ENCODE measurements at places on chromosomes 6 and 20. TPM values are rescaled to one million over a fixed set of nuclear protein-coding genes. Genes with fewer than 3 reads are reported as not detected.

PLEKHG1 gene
- 10.7 TPM for total RNA-seq

THEMIS gene
- total RNA-seq = not detected

HDGFL1 gene
- not detected for total RNA-seq

PI3 gene
- total RNA-seq = not detected

EEF1E1 gene
- 15.5 TPM for total RNA-seq

ZSWIM1 gene
- 3.5 TPM for total RNA-seq

DNAH8 gene
- not detected for total RNA-seq

SLX4IP gene
- total RNA-seq = 4.5 TPM

CST7 gene
- total RNA-seq = not detected

FOXA2 gene
- not detected for total RNA-seq

SMOC2 gene
- 102 TPM for total RNA-seq

CYP24A1 gene
- total RNA-seq = not detected

ULBP1 gene
- total RNA-seq = 3.8 TPM

SCRT2 gene
- total RNA-seq = not detected

HLA-DOA gene
- total RNA-seq = 358 TPM

TRIM40 gene
- total RNA-seq = not detected

PCSK2 gene
- not detected for total RNA-seq

- DNase-seq = no peak
Measured at GRCh38 chr6:105428342-105428957, 25.6 kb upstream of the PREP start.

DNA sequence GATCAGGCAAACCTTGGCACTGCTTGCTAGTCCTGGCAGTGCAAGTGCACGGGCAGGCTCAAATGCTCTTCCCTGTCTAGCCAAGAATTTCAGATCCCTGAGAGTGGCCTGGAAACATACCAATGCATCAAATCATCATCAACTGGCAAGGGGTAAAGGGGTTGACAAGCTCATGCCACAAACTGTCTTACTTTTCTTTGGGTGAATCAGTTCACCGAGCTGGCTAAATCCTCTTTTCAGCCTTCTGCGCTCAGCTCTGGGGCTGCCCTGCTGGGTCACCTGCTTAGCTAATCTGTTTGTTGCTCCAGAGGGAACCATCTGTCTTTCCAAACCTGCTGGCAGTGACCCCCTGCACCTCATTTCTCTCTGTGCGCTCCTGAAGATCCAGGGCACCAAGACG lies 59.5 kb downstream of the LYRM4 start:
- DNase-seq = no peak

- no peak for DNase-seq
Measured at GRCh38 chr6:21915707-21916260, 322.2 kb downstream of the SOX4 start.

DNA sequence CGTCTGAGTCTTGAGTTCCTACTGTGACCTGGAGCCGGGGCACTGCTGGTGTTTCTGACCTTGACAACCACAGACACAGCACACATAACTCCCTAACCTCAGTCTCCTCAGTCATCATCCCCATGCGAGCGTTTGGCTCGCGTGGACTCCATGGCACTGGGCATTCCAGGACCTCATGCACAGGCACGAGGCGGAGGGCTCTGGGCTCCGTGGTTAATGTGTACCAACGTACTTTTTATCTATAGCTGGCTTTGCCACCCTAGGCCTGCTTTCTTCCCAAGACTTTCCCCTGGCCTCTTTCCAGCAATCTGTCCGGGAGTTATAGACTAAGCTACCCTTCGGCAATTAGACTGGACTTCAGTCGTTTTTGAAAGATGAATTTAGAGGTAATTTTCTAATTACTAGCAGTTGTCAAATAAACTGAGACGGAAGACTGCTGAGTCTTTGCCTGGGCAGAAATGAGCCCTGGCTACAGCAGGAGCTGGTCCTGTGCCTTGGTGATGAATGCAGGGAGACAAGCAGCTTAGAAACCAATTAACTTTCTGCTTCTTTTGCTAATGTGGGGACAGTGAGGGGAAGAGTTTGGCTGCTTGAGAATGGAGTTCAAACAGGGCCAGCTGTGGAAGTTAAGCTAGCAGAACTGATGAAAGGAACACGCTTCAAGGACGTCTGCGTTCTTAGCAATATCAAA lies 16.1 kb upstream of the CTCFL start:
- DNase-seq = no peak

GRCh38 chr6:36616893-36617521 lies 22.8 kb downstream of the SRSF3 start:
- DNase-seq = no peak

DNA sequence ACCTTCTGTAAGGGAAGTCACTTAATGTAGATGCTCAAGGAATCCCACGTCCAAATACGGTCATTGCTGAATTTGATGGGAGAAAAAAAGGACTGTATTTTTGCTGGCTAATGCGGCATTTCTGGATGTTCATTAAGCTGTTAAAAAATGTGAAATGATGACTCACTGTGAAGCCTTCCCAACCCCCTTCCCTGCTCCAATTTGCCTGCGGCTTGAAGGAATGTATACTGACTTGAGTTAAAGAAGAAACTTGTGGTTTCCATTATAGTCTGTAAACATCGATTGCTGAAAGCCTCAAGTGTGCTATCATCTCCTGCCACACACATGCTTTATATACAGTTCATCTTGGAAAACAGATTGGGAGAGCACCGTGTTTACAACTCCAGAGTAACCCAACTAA lies 249.1 kb upstream of the JAG1 start:
- no peak for DNase-seq

GRCh38 chr20:63457737-63458136 lies 14.7 kb downstream of the KCNQ2 start:
- DNase-seq = no peak

DNA sequence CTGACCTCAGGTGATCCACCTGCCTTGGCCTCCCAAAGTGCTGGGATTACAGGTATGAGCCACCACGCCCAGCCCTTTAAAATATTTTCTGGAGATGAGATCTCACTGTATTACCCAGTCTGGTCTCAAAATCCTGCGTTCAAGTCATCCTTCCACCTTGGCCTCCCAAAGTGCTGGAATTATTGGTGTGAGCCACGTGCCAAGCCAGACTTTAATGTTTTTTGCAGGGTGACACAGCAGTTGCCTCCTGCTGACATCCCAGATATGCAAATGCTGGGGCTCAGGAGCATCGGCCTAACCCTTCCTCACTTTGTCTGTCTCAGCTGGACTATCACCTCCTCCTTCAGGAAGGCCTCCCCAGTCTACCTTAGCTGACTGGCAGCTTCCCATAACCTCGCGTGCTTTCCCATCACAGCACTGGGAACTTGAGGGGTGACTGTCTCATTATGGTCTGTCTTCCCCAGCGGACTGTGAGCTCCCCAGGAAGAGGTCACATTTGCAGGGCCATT lies 14.3 kb upstream of the ID1 start:
- DNase-seq = no peak

DNA sequence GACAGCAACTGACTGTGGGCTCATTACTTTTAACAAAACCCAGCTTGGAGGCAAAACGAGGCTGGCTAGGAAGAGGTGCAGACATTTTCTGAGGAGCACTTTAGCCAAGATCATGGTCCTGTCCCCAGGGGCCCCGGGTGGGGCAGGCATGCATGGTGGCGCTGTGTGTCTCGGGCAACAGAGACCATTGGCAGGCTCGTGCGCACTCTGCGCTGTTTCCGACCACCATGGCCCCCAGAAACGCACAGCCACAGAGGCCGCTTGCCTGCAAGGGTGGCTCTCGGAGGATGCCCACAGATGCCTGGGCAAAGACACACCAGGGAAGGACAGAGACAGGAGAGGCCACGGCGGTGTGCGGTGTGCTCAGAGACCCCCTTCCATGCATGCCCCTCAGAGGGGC lies 6.7 kb downstream of the BHLHE23 start:
- no peak for DNase-seq

GRCh38 chr6:158031381-158032353 lies 50.0 kb downstream of the SYNJ2 start:
- DNase-seq = no peak

GRCh38 chr20:42338294-42339201 lies 720.4 kb upstream of the CHD6 start:
- DNase-seq = no peak

DNA sequence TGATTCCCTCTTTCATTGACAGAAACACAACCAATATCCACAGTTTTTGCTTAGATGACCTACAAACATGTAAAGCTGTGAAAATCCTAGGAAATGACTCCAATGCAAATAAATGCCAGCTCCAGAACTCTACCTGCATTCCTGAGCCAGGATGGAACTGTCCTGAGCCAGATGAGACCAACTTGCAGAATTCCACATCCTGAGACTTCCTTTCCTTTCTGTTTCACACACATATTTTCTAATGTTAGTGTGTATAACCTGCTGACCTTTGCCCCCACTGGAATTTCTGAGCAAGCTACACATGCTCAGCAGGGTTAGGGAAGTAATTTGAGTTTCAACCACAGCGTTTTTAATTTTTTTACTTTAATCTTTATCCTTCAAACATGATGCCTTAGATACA lies 69.6 kb upstream of the ADGRF1 start:
- no peak for DNase-seq

DNA sequence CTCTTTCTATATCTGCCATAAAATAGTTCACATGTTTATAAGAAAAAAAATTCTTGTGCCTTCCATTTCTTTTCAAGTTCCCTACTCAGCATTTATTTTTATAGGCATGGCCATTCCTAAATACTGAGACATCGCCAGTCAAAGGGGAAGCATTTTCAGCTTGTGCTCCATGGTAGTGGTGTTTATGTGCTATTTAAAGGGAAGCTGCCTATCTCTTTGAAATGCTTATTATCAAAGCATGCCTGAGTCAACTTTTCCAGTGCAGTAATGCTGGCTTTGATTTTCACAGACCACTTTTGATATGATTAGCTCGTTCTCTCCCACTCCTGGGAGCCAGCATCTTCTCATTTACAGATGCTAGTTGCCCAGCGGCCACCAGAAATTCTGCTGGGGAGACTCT lies 124.1 kb upstream of the RIN2 start:
- DNase-seq = no peak

DNA sequence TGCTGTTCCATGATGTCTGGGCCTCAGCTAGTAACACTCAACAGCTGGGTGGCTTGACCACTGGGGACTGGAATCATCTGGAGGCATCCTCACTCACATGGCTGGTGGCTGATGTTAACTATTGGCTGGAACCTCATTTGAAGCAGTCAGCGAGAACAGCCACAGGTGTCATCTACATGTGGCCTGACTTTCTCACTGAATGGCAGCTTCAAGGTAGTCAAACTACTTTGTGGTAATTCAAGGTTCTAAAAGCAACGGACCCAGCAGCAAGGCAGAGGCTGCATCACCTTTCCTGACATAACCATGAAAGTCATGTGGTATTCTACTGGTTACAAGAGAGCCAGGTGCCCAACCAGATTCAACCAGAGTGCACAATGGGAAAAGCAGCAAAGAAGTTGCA lies 115.9 kb upstream of the DST start:
- no peak for DNase-seq

- DNase-seq = no peak
Measured at GRCh38 chr6:7078856-7079255, 28.9 kb upstream of the RREB1 start.

GRCh38 chr6:34576286-34576955 lies 20.3 kb upstream of the SPDEF start:
- DNase-seq = no peak
